ENCODE measurements at places on chromosomes 4 and X.

DNA sequence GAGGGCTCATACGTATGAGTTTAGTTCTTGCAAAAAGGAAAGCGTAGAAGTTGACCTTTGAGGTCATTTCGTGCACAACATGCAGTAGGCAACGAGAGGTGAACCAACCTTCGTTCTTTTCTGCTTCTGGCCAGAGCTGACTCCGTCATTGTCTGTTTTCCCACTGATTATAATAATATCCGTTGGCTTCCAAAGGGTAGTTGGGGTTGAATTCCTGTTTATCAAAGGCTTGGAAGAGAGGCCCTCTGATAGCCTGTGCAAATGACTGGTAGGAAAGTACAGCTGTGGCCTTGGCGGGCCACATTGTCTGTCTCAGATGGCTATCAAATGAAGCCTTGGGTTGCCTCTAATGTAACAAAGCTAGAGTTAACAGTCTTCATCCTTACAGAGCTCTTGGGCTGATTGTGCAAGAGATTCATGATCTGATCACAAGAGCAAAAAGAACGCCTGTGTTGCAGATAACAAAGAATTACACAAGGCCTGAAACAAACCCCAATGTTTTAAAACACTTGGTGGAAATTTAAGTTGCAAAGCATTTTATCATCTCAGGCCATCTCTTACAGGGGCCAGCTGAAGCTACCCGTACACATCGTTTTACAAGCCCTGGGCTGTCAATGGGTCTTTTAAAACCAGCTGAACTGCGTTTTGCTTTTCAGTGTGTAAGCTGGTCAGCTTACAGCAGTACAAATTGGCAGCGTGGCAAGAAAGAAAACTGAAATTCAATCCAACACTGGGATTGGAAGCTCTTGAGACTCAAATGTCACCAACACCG is 46.1 kb upstream of the FAM9C start:
- no peak for DNase-seq

DNA sequence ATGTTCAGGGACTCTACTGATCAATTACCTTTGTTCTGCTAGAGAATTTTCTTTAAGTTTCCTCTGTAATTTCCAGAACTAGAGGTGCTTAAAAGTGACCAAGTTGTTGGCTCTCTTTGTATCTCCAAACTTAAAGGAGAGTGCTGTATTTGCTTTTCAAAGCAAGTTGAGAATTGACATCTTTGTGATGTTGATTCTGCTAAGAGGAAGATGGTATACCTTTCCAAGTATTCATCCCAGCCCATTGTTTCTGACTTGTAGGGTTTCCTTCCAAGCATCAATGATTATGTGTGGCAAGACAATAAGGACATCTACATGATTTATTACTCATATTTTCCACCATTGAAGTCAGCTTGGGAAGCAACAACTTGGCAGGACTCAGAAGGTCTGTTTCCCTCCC is 190.6 kb downstream of the GC start:
- DNase-seq: no peak

DNA sequence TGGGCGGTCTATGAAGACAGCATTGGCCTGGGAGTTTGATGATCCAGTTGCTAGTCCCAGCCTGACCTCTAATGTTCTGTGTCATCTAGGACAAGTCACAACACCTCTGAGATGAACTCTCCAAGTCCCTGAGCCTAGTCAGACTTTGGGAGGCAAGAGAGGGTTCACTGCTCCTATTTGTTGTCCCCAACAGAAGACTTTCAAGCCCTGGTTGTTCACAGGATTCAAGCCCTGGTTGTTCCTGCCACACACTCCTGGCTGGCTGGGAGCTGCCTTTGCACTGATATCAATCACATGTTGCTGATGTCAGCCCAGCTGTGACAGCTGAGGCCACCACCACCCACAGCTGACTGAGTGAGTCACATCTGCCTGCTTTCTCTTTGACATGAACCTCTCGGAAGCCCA is 253.2 kb upstream of the RASGEF1B start:
- DNase-seq: peak; percentile 55

DNA sequence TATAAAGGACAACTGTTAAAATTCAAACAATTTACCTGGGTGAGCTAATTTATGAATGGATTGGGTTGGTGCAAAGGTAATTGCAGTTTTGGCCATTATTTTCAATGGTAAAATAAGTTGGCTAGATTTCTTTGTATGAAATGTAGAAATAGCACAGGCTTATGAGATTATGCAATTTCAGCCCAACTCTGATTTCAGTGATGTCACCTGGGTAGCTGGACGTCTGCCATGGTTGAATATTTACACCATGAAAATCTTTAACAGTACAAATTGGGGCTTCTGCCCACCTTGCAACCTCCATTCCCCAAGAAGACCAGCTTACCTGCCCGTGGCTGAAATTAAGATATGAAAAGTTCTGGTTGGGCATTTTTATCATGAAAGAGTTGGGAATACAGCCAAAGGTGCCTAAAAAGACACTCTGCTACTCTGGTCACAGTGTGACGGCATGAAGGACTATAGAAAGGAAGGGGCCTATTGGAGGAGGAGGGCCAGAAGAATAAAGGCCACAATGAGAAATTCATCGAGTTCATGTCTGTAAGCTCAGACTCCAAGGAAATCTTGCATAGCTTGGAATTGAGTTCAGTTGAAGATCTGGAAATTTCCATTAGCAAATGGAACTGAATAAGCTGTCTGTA is 29.7 kb downstream of the EGF start:
- DNase-seq: no peak

DNA sequence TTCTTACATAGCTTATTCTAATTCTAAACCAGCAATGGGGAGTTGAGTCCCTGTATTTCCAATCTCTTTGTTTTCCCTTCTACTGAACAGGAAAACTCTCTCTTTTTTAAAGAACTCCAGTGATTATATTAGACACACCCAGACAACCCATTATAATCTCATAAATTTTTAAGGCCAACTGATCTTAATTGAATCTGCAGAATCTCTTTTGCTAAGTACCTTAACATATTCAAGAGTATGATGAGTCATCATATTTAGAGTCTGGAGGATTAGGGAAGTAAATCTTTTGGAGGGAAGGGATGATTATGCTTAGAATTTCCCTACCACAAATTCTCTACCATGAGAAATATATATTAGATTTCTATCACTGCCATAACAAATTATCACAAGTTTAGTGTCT is 705.1 kb downstream of the CENPC start:
- no peak for DNase-seq

DNA sequence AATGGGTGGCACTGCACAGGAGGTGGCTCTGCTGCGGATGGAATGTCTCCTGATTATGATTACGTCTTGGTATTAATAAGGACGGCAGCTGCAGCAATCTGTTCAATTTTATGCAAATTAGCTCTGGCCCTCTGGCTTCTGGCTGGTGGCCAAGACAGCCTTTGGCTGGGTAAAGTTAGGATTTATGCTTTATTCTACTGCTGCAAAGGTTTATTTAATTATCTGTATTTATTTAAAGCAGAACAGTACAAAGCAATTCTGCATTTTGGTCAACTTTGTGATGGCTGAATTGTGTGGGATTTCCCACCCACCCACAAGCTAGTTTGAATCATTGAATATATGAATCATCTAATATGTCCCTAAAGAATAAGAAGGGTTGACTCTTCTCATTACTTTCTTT is 745.6 kb upstream of the FAM241A start:
- peak; percentile 5 for DNase-seq

- no peak for DNase-seq
Measured at GRCh38 chrX:136163689-136164088, 16.4 kb downstream of the FHL1 start.

- DNase-seq: no peak
Measured at GRCh38 chr4:83390944-83391343, 56.3 kb upstream of the HPSE start.

GRCh38 chr4:101400096-101400495 is 52.8 kb upstream of the PPP3CA start:
- no peak for DNase-seq

GRCh38 chrX:48791063-48791820 is 4.9 kb downstream of the GATA1 start:
- no peak for DNase-seq

GRCh38 chr4:142035566-142035965 is 399.2 kb downstream of the IL15 start:
- DNase-seq: no peak

DNA sequence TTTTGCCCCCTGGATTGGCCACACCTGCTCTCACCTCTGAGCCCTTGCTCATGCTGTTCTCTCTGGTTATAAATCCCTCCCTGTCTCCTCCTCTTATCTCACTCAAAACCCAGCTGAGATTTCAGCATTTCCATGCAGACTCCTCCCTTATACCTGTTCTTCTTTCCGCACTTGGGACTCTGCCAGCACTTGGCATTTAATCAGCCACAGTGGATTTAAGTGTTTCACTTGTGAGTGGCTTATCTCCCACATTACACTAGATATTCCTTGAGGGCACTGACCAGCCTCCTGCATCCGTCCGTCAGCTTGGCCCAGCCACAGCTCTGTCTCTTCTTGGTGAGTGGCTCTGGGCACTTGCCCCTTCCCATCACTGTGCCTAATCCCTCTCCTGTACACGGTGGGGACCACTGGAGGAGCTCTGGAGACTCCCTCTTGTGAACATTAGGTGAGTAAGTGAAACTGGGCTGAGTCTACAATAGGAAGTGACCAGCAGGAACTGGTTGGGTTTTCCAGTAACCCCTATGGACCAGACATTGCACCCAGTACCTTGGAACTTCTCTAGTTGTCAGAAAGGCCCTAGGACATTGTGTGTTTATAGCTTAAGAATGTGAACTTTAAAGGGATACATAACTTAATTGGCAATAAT is 19.9 kb downstream of the FGFBP1 start:
- DNase-seq: no peak

DNA sequence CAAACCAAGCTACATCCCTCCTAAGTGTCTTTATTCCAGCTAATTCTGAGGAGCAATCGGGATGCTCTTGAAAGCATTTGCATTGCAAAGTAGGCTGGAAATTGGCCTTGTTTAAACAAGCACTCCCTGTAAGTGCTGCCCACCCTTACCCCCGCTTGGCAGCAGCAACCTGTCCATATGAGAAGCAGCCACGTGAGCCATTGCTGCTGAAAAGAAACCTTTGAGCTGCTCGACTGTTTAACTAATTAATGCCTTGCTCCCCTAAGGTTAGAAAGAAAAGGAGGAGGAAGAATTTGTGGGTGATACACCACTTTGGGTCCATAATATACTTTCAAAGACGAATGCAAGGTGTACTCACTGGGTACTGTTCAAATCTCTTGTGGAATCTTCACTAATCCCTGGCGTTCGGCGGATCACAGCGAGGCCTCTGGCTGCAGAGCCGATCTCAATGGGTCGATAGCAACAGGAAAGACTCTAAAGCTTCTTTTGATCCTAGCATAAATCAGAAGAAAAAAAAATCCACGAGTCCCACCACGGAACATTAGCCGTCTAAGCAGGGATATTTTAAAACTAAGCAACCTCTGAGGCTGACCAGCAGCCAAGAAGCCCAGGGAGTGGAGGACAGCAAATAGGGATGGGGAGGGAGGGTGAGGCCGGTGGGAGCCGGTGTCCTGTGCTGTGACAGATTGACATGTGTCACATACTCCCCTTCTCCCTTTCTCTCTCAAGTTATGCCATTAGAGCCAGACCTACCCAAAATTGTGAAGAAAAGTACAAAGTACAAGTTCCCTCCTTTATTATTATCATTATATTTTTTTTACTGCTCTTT is 37.2 kb upstream of the MGST2 start:
- DNase-seq: peak; percentile 85

DNA sequence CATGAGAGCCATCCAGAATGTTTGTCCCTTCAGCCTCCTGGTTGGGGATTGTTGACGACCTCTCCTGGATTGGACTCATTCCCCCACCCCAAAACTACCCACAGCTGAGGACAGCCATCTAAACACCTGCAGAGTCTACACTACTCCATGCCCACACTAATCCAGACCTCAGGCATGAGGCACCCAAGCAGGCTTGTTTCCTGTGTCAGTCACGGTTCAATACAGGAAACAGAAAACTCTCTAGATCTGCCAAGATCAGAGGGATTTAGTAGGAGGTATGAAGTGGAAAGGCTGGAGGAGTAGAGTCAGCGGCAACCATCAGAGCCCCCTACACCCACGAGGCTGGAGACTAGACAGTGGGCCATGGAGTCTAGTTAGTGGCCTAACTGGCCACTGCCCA is 37.7 kb downstream of the HAND2 start:
- DNase-seq: no peak

DNA sequence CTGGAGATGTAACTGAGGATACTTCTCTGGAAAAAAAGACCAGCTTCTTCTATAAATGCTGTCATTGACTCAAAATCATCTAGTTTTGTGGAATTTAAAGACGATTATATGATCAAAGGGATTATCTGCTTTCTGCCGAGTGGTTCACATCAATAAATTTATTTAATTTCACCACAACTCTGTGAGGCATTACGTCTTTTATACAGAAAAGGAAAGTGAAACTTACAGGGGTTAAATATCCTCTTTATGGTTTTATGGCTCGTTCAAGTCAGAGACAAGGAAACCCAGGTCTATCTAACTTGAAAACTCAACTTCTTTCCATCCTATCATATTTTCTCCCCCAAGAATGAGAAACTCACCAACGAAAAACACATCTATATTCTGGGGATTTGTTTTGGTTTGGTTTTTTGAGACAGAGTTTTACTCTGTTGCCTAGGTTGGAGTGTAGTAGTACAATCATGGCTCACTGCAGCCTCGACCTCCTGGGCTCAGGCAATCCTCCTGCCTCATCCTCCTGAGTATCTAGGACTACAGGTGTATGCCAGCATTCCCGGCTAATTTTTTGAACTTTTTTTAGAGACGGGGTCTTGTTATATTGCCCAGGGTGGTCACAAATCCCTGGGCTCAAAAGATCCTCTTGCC is 377.9 kb upstream of the EMCN start:
- no peak for DNase-seq

GRCh38 chr4:39539089-39539611 is 11.9 kb upstream of the UGDH start:
- no peak for DNase-seq

- peak; percentile 52 for DNase-seq
Measured at GRCh38 chr4:1347410-1347864, 429 bp downstream of the UVSSA start.

GRCh38 chr4:26992657-26993361 is 132.2 kb downstream of the STIM2 start:
- DNase-seq: no peak

DNA sequence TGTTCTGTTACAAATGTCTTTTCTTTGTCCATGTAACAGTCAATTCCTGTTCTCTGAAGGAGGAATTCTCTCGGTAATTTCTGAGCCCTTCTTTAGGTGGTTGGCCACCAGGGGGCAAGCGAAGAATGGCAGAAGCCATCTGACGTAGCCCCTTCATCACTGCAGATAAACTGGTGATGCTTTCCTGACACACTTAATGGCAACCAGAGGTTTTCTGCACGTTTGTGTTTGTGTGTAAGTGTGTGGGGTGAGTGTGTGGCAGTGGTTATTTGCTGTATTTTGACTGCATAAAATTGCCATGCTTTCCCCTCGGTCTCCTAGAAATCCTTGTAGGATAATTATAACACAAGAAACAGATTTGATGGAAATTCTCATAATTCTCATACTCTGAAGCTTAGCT is 64.8 kb upstream of the STOX2 start:
- peak; percentile 88 for DNase-seq

GRCh38 chr4:127416115-127416514 is 216.6 kb upstream of the INTU start:
- no peak for DNase-seq

- DNase-seq: no peak
Measured at GRCh38 chr4:1566838-1567518, 117.1 kb downstream of the FAM53A start.

GRCh38 chr4:93657527-93657926 is 171.0 kb upstream of the ATOH1 start:
- DNase-seq: no peak
